ENCODE measurements at places on chromosomes 2 and 18.
A peak's percentile ranks its signal among the peaks of the same experiment; 100 is the strongest.

DNA sequence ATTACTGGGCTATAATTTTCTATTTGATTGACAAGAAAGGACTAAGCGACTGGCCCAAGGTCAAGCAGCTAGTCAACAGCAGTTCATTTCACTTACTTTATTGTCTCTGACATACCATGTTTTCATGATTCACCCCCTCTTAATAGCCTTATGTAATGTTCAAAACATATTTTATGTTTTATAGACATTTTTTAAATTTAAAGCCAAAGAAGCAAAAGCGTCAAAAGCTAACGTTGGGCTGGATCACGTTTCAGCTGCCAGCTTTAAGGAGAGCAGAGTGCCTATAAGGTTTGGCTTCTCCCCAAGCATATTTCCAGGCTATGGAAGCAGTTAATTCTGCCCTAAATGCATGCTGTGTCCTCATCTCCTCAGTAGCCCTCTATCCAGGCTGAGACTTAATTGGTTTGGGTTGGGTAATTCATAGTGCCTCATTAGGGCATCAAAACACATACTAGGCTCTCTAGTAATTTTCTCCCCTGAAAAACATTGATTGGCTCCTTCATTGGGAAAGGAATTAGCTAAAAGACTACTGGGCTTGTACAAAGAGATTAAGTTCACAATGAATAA, 94.8 kb upstream of the CREB1 start:
- DNase-seq = no peak

- no peak for DNase-seq
These were observed 125.7 kb downstream of the RBMS1 start for GRCh38 chr2:160367887-160368286.

GRCh38 chr18:48140731-48141130, 210.3 kb upstream of the SMAD2 start:
- DNase-seq = peak; percentile 51

- no peak for DNase-seq
These were observed 7.2 kb downstream of the CDC42EP3 start for GRCh38 chr2:37664231-37664643.

GRCh38 chr2:168797286-168797655, 5.2 kb upstream of the NOSTRIN start:
- DNase-seq = no peak

DNA sequence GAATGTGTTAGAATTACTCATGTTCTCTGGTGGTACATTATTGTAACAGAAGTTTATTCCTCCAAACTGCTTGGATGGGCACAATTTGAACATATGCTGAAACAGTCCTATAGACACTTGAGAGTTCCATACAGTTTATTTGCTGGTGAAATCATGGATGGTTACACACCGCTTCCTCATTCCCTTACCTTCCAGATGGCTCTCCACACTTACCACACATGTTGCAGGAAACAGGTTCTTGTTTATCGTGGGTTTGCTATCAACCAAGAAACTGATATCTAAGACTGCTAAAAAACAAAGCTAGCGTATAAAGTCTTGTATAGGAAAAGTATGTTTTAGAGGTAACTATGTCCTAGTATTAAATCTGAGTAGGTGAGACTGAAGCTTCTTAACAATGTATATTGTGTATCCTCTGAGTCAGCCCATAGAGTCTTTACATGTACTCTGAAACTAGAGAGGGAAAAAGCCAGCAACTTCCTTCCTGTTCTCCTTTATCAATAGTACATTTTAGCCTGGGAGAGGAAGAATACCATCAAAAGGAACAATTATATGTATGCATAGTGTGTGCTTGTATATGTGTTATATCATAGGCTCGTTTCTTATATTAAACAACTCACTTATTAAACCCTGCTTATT, 313.1 kb downstream of the PLCL1 start:
- DNase-seq = no peak

- DNase-seq = no peak
These were observed 120.9 kb upstream of the ST6GAL2 start for GRCh38 chr2:107006836-107007235.

- no peak for DNase-seq
These were observed 93.9 kb upstream of the CD226 start for GRCh38 chr18:70041459-70042050.

- no peak for DNase-seq
These were observed 80.2 kb upstream of the GCFC2 start for GRCh38 chr2:75790814-75791467.

- DNase-seq = peak; percentile 90
These were observed 110.6 kb upstream of the PXDN start for GRCh38 chr2:1854729-1855547.

- no peak for DNase-seq
These were observed 81.0 kb upstream of the SP3 start for GRCh38 chr2:174046172-174046571.

DNA sequence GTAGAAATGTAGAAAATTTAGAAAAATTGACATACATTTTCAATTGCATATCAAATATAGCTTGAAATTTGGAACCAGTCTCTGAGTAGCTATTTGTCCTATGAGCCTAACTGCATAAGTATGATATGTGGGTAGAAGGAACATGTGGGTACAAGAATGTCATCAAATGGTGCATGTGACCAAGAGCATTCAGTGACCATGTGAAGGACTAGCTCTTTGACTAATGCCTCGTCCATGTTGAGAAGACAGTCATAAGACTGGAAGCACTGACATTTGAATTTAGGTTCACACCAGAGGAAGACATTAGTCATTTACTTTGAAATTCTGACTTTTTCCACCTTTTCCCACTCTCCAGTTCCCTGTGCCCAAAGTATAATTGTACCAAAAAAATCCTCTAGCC, 12.6 kb downstream of the MRPL44 start:
- DNase-seq = no peak

- no peak for DNase-seq
These were observed 374.1 kb downstream of the LRATD1 start for GRCh38 chr2:15006667-15007066.

DNA sequence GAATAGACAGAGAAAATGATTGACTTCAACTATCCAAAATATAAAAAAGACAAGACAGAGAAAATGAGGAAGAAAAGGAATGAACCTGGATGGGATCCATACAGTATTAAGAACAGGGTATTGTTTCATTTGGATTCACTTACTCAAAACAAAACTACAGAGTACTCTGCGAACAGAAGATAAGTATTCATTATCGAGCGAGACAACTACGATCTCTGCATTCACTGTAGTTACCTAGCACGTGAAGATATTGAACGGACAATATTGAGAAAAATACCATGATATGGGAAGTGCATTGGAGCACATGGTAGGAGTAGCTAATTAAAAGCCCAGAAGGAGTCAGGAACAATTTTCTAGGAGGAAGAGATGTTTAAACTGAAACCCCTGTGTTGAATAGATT, 1.0 kb upstream of the ORC2 start:
- no peak for DNase-seq

- no peak for DNase-seq
These were observed 123.6 kb upstream of the CAB39 start for GRCh38 chr2:230589025-230589424.

DNA sequence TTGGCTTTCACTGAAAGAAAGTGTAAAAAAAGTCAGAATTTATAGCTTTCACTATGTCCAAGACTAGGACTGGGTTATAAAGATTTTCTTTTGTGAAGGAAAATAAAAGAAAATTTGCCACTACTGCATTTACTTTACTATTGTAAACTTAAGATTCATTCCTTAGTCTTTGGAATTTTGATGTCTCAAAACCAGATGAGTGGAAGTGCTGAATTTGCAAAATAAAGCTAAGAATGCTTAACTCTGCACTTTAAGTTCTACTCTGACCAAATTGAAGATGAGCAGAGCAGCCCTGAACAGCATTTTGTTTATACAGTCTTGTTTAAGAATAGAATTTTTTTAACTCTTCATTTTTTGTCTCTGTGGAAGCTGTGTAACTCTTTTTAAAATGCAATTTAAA, 102.4 kb downstream of the ICA1L start:
- DNase-seq = no peak

GRCh38 chr2:222311978-222312738, 13.4 kb upstream of the PAX3 start:
- DNase-seq = peak; percentile 73

GRCh38 chr2:232038881-232039485, 77.5 kb downstream of the DIS3L2 start:
- DNase-seq = no peak

DNA sequence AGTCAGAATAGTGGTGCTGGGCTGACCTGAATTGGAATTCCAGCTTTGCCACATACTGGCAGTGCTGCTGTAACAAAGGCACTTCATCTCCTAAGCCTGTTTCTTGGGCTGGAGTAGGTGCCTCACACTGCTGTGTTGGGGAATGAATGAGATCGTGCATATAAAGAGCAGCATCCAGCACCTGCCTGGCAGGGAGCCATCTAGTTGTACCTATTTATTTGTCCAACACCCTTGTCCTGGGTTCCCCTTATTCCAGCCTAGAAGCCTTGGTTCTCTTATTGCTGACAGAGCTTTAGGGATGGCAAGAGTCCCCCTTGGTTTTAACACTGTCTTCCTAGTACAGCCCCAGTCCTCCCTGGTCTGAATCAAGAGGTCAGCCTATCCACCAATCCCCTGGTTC, 275.3 kb upstream of the RAB12 start:
- no peak for DNase-seq

DNA sequence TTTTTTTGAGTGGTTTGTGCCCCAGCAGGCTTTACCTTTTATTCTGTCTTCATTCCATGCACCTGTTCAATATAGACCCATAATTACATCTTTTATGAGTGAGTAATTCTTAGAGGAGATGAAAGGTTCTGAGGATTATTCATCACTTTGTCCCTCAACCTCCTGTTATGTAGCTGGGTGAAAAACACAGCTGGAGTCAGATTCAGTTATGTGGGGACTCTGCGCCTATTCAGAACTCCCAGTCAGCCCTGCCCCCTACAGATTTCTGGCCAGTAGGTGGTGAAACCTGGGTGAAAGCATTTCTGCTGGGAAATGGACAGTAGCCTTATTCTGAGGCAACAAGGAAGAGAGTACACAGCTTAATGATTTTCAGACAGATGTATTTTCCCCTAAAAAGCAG, 107.8 kb downstream of the MGAT5 start:
- DNase-seq = no peak

DNA sequence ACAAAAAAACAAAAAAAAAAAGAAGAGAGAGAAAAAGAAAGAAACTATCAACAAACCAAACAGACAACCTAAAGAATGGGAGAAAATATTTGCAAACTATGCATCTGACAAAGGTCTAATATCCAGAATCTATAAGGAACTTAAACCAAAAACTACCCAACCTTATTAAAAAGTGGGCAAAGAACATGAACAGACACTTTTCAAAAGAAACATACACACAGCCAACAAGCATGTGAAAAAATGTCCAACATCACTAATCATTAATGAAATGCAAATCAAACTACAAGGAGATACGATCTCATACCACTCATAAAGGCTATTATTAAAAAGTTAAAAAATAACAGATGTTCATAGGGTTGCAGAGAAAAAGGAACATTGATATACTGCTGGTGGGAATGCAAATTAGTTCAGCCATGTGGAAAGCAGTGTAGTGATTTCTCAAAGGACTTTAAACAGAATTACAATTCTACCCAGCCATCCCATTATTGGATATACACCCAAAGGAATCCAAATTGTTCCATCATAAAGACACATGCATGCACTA, 7.2 kb upstream of the POLE4 start:
- DNase-seq = no peak

GRCh38 chr2:441258-442022, 153.5 kb upstream of the ALKAL2 start:
- DNase-seq = no peak

- no peak for DNase-seq
These were observed 194.7 kb upstream of the TFPI start for GRCh38 chr2:187748958-187749357.

- DNase-seq = no peak
These were observed 24.7 kb upstream of the ANKRD62 start for GRCh38 chr18:12068950-12069320.

GRCh38 chr2:25301453-25302352, 40.0 kb downstream of the DNMT3A start:
- DNase-seq = no peak

DNA sequence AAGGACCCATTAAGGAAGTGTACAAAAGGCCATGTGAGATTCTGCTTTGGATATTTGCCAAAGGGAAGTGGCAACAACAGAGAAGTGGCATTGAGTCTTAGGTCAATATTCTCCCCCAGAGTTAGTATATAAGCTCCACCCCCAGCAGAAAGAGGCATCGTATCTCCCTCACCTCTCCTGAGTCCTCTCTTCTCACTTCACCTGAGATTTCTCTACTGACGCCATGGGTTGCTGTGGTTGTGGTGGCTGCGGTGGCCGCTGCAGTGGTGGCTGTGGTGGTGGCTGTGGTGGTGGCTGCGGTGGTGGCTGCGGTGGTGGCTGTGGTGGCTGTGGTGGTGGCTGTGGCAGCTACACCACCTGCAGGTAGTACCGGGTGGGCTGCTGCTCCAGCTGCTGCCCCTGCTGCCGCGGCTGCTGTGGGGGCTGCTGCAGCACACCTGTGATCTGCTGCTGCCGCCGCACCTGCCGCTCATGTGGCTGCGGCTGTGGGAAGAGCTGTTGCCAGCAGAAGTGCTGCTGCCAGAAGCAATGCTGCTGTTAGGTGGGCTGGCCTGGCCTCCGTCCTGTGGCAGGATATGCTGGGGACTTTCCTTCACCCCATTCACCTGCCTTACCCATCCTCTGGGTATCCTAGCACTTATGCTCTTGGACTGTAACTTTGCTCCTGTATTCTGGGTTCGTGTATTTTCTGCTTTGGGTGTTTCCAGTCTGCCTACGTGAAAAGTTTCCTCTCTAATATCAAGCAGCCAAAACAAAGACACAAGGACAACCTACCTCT, 5.9 kb downstream of the SCYGR3 start:
- DNase-seq = no peak

DNA sequence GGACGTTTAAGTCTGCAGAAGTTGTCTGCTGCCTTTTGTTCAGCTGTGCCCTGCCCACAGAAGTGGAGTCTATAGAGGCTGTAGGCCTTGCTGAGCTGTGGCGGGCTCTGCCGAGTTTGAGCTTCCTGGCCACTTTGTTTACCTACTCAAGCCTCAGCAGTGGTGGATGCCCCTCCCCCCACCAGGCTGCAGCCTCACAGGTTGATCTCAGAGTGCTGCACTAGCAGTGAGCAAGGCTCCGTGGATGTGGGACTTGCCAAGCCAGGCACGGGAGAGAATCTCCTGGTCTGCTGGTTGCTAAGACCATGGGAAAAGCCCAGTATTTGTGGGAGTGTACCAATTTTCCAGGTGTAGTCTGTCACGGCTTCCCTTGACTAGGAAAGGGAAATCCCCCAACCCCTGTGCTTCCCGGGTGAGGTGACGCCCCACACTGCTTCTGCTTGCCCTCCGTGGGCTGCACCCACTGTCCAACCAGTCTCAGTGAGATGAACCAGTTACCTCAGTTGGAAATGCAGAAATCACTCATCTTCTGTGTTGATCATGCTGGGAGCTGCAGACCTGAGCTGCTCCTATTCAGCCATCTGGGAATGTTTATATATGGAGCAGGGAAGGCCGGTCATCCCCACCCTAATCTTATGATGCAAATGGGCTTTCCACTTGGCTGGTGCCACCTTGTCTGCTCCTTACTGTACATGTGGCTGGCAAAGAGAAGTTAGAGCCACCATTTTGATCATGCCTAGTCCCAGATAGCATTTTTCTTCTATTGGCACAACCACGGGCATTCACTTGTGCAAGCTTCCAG, 156.9 kb upstream of the ITGA6 start:
- DNase-seq = no peak
